ENCODE measurements at places on chromosomes 16 and 17.
A peak's percentile ranks its signal among the peaks of the same experiment; 100 is the strongest.

DNA sequence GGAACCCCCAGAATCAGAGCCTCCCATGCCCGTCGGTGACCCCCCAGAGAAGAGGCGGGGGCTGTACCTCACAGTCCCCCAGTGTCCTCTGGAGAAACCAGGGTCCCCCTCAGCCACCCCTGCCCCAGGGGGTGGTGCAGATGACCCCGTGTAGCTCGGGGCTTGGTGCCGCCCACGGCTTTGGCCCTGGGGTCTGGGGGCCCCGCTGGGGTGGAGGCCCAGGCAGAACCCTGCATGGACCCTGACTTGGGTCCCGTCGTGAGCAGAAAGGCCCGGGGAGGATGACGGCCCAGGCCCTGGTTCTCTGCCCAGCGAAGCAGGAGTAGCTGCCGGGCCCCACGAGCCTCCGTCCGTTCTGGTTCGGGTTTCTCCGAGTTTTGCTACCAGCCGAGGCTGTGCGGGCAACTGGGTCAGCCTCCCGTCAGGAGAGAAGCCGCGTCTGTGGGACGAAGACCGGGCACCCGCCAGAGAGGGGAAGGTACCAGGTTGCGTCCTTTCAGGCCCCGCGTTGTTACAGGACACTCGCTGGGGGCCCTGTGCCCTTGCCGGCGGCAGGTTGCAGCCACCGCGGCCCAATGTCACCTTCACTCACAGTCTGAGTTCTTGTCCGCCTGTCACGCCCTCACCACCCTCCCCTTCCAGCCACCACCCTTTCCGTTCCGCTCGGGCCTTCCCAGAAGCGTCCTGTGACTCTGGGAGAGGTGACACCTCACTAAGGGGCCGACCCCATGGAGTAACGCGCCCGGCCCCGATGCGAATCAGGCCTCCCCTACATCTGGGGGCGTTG is 4.0 kb downstream of the TPSG1 start:
- no peak for DNase-seq

GRCh38 chr16:14509675-14510132 is 120.4 kb downstream of the PARN start:
- no peak for DNase-seq

GRCh38 chr17:76917829-76918228 is 49.6 kb downstream of the MGAT5B start:
- DNase-seq, result no peak

DNA sequence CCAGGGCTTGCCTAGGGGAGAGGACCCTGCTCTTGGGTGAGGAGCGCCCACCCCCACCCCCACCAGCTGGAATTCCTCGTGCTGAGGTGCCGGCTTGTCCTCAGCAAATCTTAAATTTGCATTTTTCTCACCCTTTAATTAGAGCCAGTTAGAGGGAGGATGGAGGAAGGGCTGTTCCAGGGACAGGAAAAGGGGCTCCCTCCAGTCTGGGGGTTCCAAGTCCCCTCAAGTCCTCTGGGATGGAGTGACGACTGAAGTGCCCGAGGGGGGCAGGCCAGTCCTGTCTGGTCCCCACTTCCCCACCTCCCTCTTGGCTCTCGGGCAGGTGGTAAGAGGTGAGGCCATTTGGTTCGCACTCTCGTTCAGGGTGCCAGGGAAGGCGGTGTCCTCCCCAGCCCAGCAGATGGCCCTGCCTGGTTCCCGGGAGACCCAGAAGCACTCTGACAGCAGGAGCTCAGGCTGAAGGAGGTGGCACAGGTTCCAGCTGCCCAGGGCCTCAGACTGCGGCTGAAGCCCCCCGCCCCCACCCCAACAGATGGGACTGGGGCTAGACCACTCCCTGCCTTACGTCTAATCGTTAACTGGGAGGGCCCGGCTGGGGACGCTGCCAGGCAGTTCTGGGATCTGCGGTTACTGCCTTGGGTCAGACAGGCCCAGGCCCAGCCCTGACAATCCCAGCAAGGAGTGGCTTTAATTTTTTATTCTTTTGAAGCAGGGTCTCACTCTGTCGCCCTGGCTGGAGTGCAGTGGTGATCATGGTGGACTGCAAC is 2.2 kb downstream of the RAB26 start:
- no peak for DNase-seq

- no peak for DNase-seq
These were observed 293.1 kb upstream of the N4BP1 start for GRCh38 chr16:48903039-48903438.

GRCh38 chr17:33779234-33779591 is 475.9 kb upstream of the CCL2 start:
- peak; percentile 10 for DNase-seq

GRCh38 chr17:44095647-44096496 is 25.3 kb downstream of the G6PC3 start:
- DNase-seq, result no peak

- DNase-seq, result no peak
These were observed 757.0 kb downstream of the CDH11 start for GRCh38 chr16:64364894-64365293.

GRCh38 chr17:21096874-21097273 is 29.9 kb upstream of the DHRS7B start:
- DNase-seq, result no peak

GRCh38 chr17:9115214-9116191 is 94.2 kb downstream of the NTN1 start:
- DNase-seq, result peak; percentile 39

GRCh38 chr17:82489851-82490511 is 29.6 kb upstream of the FOXK2 start:
- no peak for DNase-seq

DNA sequence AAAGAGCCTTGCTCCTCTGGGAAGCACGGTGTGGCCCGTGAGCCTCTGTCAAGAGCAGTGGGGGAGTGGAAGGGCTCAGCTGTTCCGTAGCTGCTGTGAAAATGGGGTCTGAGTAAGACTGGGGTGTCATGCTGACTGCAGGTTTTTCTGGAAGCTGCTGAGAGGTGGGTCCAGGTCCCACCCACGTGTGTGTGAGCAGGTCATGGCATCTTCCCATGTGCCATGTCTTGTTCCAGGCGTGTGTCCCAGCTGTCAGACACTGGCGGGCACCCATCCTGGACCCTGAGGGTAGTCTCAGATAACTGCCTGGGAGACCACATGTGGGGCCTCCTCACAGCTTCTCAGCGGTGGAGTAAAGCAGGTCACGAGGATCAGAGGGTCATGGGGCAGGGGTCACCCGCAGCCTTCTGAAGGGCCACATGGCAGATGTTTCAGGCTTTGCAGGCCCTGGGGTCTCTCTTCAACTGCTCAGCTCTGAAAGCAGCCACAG is 92.9 kb downstream of the NPIPB11 start:
- DNase-seq, result no peak

- DNase-seq, result no peak
These were observed 9.8 kb downstream of the MIEF2 start for GRCh38 chr17:18270046-18270931.

DNA sequence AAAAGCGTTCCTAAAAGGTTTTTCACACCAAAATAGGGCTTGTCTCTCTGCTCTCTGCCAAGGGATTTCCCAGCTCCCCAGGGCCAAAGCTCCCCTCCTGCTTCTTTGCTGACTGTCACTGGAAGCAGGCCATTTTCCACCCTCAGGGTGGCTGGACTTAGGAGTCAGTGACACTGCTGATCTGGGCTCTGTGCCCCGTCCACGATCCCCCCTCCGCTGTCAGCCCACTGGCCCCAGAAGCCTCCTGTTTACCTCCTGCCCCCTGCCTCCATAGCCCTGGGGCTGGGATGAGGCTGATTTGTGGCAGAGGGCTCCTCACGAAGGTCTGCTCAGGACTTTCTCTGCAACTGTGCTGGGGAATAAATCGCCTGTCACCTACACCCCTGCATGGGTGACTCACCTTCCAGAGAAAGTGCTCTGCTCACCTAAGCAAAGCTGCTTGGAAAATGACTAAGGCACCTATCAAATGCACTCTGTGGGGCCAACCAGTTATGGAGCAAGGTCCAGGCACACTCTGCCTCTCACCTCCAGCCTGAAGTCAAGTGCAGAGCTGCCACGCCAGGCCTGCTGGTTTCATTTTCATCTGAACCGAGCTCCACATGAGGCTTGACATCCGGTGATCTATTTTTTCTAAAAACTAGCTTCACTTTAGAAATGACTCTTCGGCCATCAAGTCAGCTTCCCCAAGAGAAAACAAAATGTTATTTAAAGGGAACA is 4.9 kb downstream of the MAP3K14 start:
- DNase-seq, result peak; percentile 83

GRCh38 chr16:24344784-24345183 is 88.6 kb downstream of the CACNG3 start:
- no peak for DNase-seq

DNA sequence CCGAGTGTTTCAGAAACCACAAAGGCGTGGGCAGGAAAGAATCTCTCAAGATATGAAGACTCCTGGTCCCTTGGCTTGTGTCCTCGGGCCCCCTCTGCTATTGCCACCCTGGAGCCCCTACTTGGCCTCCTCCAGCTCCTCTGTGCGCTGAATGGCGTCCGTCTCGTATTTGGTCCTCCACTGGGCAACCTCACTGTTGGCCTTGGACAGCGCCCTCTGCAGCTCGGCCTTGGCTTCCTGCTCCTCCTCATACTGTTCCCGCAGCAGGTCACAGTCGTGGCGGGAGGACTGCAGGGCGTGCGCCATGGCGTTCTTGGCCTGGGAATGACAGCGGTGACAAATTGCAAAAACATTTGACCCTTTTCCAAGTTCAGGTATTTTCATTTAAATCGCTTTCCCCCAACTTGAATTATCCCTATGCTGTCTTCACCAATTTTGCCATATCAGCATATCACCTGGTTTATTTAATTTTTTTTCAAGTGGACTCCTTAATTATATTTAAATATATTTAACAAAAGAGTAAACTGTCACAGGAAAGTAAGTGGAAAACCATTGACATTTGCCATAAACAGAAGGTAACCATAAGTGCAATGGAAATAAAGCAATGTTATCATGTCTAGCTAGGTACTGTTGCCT is 59.7 kb downstream of the MYH13 start:
- no peak for DNase-seq

- no peak for DNase-seq
These were observed 98.2 kb upstream of the SOX9 start for GRCh38 chr17:72022328-72023275.

DNA sequence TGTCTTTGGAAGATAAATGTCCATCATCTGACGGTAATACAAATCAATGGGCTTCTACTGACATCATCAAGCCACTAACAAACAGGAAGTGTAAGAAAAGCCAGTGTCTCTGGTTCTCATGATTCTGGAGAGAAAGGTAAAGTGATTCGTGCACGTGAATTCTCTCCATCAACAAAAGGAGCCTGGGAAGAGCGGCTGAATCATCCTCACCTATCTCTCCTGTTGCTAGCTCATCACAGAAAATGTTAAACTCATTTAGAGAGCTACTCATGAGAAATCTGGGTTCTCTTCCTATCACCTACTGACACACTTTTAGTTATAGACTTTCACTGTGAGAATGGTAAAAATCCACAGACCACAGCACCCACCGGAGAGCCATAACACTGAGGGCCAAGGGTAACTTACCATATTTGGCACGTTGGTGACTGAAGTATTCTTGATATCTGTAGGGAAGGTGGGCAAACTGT is 70.3 kb downstream of the CREBBP start:
- no peak for DNase-seq

- DNase-seq, result no peak
These were observed 7.0 kb downstream of the G6PC3 start for GRCh38 chr17:44077595-44077909.

- no peak for DNase-seq
These were observed 1.7 kb upstream of the STAC2 start for GRCh38 chr17:39227364-39227919.

GRCh38 chr17:63405741-63406261 is 40.3 kb downstream of the CYB561 start:
- DNase-seq, result no peak

- no peak for DNase-seq
These were observed 339.1 kb upstream of the RBFOX1 start for GRCh38 chr16:6993544-6993943.

GRCh38 chr16:9660898-9661297 is 521.3 kb downstream of the GRIN2A start:
- DNase-seq, result no peak

DNA sequence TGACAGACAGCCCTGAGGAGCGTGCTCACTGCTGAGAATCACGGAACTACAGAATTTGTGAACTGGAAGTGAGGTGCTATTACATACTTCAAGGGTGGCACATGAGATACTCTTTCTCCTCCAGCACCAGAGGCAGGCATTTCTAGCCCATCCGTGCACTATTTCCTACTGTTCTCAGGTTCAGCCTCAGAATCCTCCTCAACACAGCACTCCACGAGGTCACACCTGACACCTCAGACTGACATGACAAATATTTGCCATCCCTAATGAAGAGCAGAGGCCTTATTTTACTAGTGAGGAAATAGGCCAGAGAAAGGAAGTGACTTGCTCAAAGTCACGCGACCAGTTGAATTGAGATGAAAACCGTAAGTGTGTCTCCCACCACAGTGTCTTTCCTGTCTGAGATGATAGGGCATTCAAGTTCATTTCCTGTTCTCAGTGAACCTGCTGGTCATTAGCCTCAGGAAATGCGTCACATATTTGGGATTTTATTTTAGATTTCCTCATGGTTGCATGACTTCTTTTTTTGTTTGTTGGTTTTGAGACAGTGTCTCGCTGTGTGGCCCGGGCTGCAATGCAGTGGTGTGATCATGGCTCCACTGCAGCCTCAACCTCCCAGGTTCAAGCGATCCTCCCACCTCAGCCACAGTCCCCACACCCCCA is 23.6 kb downstream of the SEZ6 start:
- DNase-seq, result peak; percentile 49

GRCh38 chr17:36939802-36940312 is 2.6 kb downstream of the LHX1 start:
- no peak for DNase-seq

GRCh38 chr17:47998044-47998443 is 27.1 kb downstream of the CDK5RAP3 start:
- no peak for DNase-seq

DNA sequence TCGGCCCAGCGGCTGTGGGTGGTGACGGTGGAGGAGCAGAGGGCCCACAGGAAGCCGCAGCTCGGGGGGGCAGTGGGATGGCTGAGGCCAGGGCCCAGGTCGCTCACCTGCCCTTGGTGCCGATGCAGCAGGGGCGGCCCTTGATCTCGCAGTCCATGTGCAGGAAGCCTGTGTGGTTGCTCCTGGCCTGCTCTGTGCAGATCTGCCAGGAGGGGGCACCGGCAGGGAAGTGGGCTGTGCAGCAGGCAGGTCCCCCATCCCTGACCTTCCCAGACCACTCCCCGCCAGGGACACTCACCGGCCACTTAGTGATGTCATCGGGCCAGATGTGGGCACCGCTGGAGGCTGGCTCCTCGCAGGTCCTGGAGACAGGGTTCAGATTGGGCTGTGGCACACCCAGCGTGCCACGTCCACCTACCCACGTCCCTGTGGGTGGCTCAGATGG is 6.2 kb downstream of the AANAT start:
- no peak for DNase-seq

DNA sequence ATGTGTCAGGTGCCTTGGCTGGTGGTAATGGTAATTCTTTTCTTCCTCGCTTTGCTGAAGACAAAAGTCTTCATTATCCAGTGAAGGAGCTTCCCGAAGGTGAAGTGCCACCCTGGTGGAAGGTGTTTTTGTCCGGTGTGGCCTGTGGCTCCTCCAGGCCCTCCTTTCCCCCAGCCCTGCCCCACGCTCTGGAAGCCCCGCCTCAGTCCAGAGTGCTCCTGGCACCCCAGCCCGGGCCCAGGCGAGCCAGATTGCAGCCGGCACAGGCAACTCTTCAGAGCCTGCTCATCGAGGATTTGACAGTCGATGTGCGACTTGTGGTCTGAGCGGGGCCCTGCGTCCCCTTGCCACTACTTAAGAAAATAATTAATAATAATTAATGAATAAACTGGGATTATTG is 93.7 kb downstream of the MGAT5B start:
- no peak for DNase-seq

Data from activated T-cell treated with anti-CD3 and anti-CD28 coated beads for 24 hours (primary cell).